Activated CD4-positive, alpha-beta T cell treated with anti-CD3 and anti-CD28 coated beads, Interleukin-2, amount 50 U/mL, for 24 hours (primary cell): ENCODE measurements at places on chromosomes 3 and 15.

GRCh38 chr3:132966374-132966773 is 71.8 kb upstream of the TMEM108 start:
- no peak for DNase-seq

GRCh38 chr3:119420196-119420595 is 43.2 kb downstream of the TMEM39A start:
- no peak for DNase-seq

DNA sequence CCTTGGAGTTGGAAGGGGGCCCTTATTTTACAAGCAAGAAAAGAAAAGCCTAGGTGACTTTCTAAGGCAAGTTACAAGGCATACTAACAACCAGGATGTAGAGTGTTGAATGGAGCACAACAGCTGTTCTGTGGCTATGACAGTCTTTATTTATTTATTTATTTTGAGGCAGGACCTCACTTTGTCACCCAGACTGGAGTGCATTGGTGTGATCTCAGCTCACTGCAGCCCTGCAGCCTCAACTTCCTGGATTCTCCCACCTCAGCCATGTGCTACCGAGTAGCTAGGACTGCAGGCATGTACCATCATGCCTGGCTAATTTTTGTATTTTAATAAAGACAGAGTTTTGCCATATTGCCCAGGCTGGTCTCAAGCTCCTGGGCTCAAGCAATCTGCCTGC is 973.4 kb downstream of the ROBO1 start:
- no peak for DNase-seq

- no peak for DNase-seq
Measured at GRCh38 chr15:65048241-65048640, 3.1 kb downstream of the SLC51B start.

DNA sequence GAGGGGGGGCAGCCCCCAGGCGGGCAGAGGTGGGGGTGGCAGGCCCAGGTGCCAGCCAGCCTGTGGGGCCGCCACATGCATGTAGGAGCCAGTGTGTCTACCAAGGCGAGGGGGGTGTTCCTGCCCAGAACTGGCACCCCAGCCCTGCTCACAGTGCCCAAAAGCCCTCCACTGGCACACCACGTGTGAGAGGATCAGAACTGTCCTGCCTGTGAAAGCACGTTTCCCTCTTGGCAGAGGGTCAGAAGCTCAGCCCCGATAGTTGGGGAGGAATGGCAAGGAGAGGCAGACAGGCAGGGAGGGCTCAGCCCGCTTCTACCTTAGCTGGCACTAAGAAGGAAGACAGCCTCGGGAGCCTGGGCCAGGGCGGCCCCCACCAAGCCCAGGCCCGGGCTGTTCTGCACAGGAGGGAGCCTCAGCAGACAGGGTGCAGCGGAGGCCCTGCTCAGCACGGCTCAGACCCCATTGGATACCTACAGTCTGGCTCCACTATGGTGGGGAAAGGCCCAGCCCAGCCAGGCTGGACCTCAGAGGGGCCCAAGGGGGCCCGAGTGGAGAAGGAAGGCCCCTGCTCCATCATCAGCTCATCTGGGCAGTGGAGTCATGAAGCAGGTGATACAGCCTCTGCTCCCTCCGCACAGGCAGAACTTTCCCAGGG is 84.8 kb upstream of the LINGO1 start:
- DNase-seq = no peak
